ENCODE measurements at places on chromosomes 2 and 18.

DNA sequence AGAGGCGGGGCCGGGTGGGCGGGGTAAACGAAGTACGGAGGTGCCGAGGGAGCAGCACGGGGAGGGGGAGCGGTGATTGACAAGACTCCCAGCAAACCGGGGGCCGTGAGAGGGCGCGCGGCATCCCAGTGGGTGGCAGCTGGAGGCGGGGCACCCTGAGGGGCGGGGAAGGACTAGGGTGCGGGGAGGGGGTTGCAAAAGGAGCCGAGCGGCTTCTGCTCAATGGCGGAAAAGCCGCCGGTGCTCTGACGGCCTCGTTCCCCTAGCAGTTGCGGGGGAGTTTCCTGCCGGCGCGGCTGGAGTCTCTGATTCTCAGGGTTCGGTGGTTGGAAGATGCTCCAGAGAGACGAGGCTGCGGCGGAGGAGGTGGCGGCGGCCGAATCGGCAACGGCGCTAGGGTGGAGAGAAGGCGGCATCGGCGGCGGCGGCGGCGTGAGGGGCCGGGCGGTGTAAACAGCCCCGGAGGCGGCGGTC, at the start of gene PPM1B:
Gene PPM1B (plus strand): TSS at position 195 of the 474 bp plus-strand sequence. CDS start 32,325 bp downstream, outside the sequence.
- no peak for DNase-seq

DNA sequence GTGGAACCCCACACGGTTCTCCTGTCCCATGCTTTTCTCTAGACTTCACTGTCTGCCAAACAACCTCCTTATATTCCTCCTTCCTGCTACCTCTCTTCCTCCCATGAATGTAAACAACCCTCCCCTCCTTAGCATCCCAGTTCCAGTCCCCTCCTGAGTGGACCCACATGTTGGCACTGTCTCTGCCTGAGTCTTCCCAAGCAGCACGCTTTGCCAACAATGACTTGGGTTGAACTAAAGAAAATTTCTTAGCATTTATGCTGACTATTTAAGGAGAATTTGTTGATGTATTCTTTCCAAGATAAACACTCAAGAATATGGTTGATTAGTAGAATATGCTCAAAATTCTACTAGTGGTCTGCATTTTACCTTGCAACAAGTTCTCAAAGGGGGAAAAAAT, 338.0 kb downstream of the TNS1 start:
- DNase-seq, result no peak

DNA sequence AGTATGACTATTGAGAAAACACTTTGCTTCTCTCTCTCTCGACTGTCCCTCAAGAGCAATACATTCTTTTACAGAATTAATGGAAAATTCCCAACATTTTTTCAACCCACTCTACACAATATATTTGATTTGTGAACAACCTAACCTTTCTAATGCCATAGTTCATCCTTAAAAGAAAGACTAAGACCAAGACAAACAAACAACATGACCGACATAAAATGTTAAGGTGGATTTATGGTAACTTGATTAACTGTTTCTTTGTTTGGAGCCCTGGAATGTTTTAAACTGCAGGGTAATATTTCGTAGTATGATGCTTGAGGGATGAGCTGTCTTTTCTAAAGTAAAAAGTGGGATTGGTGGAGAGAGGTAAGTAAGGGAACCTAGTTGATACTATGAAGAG, 738.2 kb downstream of the MBD2 start:
- no peak for DNase-seq

DNA sequence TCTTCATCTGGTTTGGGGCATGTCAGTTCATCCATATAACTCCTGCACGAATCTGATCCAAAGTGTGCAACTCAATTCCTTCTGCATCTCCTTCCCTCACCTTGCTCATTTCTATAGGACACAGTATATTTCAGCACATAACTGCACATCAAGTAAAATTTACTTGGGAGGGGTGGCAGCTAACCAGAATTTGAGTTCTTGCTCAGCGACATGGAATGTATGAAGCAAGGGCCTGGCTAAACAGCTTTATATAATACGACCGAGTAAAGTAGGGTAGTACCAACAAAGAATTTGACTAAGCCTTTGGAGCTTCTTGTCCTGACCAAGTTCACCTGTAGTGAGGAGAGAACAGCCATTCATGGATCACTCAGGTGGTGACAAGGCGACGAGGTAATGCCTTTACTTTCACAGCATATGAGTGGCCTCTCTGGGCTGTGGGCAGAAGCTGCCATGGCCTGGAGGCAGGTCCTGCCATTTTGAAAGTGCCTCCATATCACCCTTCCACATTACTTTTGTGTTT, 570.2 kb upstream of the TNP1 start:
- DNase-seq, result no peak

DNA sequence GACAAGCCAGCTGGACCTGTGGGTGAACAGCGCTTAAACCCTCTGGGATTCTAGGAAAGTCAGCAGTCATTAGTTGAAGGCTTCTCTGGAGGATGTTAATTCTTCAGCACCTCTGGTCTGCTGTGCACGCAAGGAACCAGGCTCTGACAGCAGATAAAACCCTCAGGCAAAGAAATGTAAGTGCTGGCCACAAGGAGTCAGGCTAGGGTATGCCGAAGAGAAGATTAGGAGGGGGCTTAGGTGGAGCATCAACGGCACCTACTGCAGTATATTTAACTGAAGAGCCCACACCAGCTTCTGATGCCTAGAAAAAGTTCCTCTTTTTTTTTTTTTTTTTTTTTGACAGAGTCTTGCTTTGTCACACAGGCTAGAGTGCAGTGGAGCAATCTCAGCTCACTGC, 304.2 kb upstream of the MC4R start:
- DNase-seq, result no peak

DNA sequence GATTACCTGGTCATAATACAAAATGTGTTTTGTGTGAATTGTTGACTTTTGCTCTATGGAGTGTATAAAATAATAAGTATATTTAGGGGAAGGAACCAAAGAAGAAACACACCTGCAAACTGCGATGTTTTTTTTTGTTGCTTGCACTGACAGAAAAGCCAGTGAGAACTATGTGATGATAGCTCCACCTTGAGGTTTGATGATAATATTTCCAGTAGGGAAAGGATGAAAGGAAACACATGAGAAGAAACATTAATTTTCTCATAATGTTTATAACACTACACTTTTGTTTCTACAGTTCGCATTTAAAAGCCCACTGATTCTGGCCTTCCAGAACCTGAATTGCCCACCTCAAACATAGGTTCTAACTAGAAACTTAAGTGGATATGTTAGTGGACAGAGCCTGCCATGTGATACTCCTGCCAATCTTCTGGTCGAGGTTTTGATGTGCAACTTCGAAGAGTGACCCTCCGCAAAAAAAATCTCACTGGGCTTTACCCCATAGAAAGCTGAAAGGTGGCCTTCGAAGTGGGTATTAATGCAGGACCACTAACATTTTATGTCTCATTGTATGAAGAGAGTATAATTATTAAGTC, 476.4 kb upstream of the SPHKAP start:
- peak; percentile 1 for DNase-seq

- no peak for DNase-seq
Observed at GRCh38 chr18:34746614-34747013, 36.5 kb downstream of the DTNA start.

- DNase-seq, result no peak
Observed at GRCh38 chr2:39649511-39649910, 16.2 kb upstream of the TMEM178A start.

GRCh38 chr2:28348149-28348567, 44.5 kb upstream of the FOSL2 start:
- peak; percentile 59 for DNase-seq

All from activated CD4-positive, alpha-beta T cell treated with anti-CD3 and anti-CD28 coated beads, Interleukin-2, Interleukin-6, amounts not matched to agents 100 ng/mL and 50 ng/mL, durations not matched to agents 16 hours and 8 hours (primary cell).